ENCODE measurements at places on chromosomes 13 and 19.

- DNase-seq: peak; percentile 94
Observed at GRCh38 chr13:28574617-28575142, 79.8 kb upstream of the FLT1 start.

GRCh38 chr19:47863514-47863936, 4.5 kb downstream of the TPRX2 start:
- DNase-seq: peak; percentile 11

- no peak for DNase-seq
Observed at GRCh38 chr13:66205807-66206206, 1024.3 kb downstream of the PCDH9 start.

DNA sequence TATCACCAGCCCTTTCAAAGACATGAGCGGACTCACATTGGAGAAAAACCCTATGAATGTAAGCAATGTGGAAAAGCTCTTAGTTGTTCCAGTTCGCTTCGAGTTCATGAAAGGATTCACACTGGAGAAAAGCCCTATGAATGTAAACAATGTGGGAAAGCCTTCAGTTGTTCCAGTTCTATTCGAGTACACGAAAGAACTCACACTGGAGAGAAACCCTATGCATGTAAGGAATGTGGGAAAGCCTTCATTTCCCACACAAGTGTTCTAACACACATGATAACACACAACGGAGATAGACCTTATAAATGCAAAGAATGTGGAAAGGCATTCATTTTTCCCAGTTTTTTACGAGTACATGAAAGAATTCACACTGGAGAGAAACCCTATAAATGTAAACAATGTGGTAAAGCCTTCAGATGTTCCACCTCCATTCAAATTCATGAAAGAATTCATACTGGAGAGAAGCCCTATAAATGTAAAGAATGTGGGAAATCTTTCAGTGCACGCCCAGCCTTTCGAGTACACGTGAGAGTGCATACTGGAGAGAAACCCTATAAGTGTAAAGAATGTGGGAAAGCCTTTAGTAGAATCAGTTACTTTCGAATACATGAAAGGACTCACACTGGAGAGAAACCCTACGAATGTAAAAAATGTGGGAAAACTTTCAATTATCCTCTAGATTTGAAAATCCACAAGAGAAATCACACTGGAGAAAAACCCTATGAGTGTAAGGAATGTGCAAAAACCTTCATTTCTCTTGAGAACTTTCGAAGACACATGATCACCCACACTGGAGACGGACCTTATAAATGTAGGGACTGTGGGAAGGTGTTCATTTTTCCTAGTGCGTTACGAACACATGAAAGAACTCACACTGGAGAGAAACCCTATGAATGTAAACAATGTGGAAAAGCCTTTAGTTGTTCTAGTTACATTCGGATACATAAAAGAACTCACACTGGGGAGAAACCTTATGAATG, 17.6 kb downstream of the ZNF791 start:
- DNase-seq: no peak

GRCh38 chr19:11349171-11349570, 2.9 kb downstream of the CCDC159 start:
- DNase-seq: no peak

DNA sequence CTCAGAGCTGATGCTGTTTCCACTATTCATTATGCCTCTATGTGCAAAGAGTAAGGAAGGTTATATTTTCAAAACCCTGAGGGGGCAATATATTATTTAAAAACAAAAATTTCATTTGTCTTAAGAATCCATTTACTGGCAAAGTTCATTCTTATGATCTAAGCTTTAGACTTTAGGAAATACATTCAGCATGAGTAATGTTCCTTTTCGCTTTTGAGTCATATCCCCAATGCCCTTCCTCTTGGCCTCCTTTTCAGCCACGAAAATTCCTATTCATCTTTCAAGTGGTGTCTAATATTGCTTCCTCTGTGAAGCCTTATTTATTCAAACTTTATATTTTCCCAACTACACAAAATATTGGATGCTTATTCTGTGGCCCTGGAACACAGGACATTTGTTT, 1317.0 kb downstream of the PCDH9 start:
- DNase-seq: peak; percentile 78

- no peak for DNase-seq
Observed at GRCh38 chr13:102729560-102730270, 34.9 kb upstream of the METTL21C start.

DNA sequence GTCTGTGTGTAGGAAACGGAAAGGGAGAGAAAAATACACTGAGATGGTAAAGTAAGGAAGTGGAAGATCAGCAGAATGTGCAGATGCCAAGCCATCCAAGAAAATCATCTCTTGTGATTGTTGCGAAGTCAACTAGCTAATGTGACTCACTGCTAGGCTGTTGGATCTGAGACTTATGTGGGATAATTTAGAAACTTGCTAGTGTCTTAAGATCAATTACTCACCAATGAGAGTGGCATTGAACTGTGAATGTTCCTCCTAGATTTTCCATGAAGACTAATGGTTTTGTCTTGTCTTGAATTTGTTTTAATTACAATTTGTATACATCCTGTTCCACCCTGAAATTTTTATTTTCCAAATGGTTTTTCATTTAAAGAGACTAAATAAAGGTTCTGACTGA, 771.6 kb downstream of the EFNB2 start:
- DNase-seq: no peak

GRCh38 chr13:57634839-57635165, 3.3 kb downstream of the PCDH17 start:
- DNase-seq: no peak

- DNase-seq: no peak
Observed at GRCh38 chr13:30312904-30313303, 5.6 kb upstream of the KATNAL1 start.

DNA sequence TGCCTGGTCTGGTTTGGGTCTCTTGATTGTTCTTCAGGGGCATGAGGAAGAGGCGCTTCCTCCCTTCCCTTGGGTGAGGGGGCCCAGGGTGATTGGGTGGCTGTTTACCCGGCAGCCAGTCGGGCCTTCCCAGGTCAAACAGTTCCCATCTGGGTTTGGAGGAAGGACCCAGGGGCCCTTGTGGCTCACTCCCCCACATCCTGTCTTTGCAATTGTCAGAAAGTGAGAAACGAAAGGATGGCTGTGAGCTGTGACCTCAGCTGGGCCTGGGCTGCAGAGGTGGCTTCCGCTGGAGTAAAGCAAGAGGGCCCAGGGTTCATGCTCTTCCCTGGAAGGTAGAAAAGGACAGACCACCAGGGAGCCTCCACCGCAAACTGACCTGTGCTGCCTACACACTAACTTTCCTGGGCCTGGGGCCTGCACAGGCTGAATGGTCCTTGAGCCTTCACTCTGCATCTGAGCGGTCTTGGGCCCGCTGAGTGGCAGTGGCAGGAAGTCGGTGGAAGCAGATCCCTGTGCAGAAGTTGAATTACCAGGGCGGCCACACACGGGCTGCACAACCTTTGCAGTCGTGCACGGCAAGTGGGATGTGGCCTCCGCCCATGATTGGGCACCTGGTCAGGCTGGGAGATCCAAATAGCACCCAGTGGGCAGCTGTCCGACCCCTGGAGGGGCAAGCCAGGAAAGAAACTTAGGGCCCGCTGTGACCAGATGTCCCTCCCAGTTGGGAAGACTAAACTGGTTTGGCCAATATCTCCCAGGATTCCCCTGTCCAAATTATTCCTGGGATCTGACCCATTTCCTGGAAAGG, 5.3 kb upstream of the CD79A start:
- no peak for DNase-seq

- DNase-seq: no peak
Observed at GRCh38 chr13:40777166-40777808, 6.3 kb upstream of the MRPS31 start.

GRCh38 chr13:52061587-52061986, 37.1 kb downstream of the UTP14C start:
- DNase-seq: no peak

- peak; percentile 39 for DNase-seq
Observed at GRCh38 chr13:48975856-48976575, at the start of gene FNDC3A. FNDC3A (plus strand) TSS chr13:48975912; CDS start chr13:49006191, 30,279 bp downstream.

DNA sequence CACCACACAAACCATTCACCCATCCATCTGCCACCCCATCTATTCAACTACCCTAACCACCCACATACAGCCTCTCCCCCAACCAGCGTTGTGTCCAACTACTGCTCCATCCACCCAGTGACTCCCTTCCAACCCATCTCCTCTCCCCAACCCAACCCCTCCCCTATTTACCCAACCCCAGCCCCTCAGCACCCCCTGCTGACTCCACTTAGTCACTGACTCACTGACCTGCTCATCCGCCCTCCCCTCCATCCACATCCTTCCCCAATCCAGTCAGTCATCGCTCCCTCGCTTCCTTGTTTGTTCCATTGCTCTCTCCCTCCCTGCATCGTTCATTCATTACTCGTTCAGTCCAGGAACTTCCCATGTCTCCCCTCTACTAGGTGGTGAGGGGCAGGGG, 39.2 kb downstream of the KCNC3 start:
- no peak for DNase-seq

DNA sequence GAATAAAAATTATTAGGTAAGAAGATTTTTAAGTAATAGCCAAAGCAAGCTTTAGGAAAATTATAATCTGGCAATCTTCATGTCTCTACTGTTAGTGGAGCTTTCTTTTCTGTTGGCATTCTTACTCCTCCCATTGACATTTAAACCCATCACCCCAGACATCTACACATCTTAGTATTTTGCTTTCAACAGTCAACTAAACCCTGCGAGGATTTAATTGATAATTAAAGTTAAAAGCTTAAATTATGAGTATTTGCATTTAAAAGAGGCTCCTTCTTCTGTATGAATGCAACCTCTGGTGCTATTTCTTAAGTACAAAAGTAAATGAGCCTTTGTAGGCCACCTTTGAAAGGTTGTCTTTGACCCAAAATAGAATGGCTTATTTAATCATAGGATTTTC, 148.1 kb downstream of the DACH1 start:
- DNase-seq: no peak

DNA sequence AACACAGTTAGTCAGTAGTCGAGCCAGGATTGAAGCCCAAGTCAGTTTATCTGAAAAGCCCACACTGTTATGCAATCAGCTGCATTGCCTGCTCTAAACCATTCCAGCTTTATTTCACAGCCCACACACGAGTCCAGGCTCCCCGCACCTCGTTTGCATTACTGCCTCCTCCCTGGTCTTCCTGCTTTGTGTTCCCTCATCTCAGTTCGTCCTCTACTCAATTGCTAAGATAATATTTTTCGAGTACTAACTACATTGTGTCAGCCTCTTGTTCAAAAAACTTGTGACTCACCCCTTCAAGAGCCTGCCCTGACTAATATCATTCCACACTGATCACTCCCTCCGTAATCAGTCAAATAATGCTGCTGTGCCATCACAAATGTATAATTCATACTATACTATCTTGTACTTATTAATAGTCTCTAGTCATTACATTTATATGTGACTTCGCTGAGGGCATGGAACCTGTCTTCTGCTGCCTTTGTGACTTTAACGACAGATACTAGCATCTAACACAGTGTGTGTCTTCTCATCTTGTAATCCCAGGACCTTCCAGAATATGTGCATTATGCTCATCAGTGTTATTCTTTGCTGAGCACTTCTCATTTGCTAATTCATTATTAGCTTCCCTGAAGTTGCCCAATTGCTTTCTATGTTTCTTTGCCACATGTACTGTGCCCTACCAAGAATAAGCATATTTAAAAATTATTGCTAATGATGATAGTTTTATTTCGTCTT, 26.2 kb upstream of the WDFY2 start:
- peak; percentile 77 for DNase-seq

GRCh38 chr19:10195199-10195519, 406 bp upstream of the DNMT1 start:
- DNase-seq: no peak

- DNase-seq: no peak
Observed at GRCh38 chr13:70964124-70964523, 855.9 kb upstream of the KLHL1 start.

Data from skeletal muscle cell (primary cell).